ENCODE measurements at places on chromosomes 2 and 18.

- no peak for DNase-seq
These were observed 11.4 kb upstream of the TMEM18 start for GRCh38 chr2:688504-689076.

GRCh38 chr18:44325903-44326635 lies 354.6 kb upstream of the SETBP1 start:
- no peak for DNase-seq

GRCh38 chr2:148416248-148416647 lies 228.3 kb upstream of the EPC2 start:
- no peak for DNase-seq

- DNase-seq = no peak
These were observed 19.2 kb upstream of the NCKAP1 start for GRCh38 chr2:183057333-183057985.

DNA sequence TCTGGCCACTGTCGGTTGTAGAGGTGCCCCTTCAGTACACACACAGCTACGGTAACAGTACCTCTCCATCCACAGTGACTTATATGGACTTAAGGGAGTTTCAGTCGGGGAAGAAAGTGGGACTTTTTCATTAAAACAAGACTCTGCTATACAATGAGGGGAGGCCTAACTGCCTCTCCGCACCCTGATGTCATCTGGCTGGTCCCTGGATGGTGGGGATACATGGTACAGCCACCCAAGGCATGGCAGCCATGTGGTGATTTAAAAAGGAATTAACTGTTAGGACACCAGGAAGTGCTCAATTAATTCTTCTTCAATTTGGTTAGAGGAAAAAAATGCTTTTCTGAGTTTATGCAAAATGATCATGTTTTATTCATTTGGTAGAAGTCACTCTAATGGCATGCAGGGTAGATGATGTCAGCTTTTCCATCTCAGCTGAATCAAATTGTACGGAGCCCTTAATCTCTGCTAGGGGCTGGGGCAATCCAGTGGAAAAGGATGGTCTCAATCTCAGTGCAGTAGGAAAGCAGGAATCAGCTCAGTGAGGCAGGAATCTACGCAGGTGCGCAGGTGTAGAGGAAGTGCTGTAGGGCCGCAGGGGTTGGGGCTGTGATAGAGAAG lies 243.9 kb downstream of the PRKCE start:
- DNase-seq = no peak

GRCh38 chr2:69375494-69376353 lies 11.3 kb downstream of the GFPT1 start:
- no peak for DNase-seq

DNA sequence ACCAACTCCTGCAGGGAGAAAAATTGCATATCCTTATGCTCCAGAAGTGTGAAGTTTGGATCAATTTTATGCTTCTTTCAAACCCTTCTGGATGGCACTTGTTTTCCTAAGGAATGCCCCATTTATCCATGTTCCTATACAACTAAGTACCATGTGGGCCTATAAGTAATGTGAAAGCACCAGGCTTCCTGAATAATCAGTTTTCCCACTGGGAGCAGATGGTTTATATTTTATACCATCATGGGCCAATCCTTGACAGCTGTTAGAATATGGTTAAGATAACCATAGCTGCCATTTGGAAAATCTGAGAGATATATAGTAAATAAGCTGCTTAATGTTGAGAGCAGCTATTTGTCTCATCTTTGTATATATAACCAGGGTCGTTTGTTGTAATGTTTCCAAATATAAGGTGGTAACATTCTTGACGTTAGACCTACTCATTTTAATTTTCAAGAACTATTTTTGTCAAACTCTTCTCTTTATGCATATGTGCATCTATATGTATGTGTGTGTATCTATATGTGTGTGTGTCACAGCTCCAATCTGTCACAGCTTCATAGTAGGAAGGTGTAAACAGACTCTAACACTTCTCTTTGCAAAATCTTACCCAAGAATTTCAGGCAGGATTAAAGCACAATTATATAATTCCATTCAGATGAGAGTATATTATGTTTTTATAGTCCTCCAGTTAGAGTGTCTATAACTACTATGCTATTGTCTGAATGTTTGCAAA lies 458.7 kb upstream of the GCFC2 start:
- DNase-seq = no peak

DNA sequence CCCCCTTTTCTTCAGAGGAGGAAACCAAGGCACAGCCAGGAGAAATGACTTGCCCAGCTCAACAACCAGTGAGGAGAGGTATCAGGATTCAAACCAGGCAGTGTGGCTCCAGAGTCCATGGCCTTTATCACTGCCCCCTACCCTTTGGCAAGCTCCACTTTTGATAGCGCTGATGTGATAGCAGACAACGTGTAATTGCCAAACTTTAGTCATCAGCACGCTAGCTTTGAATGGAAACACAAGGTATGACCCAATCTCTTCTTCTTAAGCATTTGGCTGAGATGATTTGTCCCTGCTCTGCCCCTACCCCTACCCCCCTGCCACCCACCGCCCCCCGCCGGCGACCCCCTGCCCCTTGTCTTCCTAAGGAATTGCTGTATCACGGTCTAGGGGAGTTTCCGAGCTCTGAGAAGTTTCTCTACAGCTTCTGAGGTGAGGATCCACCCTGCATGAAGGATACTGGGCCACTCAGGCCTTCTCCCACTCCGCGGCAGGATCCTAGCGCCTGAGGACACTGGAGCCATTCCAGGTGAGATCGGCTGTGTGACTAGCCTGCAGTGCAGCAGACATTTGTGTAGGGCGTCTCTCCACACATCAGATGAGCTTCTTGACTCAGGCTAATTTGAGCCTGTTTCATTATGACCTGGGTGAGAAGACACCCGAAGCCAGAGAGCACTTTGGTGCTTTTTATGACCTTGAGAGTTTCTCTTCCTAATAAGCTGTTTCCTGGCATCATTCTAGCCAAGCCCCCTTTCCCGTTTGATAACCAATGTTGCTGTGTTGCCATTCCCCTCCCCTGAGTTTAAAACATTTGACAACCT lies 75.1 kb upstream of the MAP4K4 start:
- DNase-seq = no peak

GRCh38 chr18:48340560-48340959 lies 68.6 kb downstream of the ZBTB7C start:
- DNase-seq = no peak

GRCh38 chr2:63654959-63655358 lies 66.2 kb downstream of the MDH1 start:
- DNase-seq = no peak

- DNase-seq = no peak
These were observed 180.4 kb downstream of the ANKRD30B start for GRCh38 chr18:14928396-14928795.

GRCh38 chr2:149677416-149677815 lies 89.8 kb upstream of the MMADHC start:
- no peak for DNase-seq

DNA sequence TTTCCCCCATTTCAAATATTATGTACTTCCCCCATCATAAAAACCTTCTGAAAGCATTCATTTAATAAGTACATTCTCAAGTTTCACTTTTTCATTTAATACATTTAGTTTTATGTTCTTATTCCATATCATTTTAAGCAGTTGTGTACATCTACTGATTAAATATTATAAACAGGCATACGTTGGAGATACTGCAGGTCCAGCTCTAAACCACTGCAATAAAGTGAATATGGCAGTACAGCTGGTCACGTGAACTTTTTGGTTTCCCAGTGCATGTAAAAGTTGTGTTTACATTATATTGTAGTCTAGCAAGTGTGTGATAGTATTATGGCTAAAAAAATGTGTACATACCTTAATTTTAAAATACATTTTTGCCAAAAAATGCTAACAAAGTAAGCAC lies 48.7 kb downstream of the TET3 start:
- DNase-seq = no peak

- no peak for DNase-seq
These were observed 16.5 kb upstream of the PRLH start for GRCh38 chr2:237549643-237550415.

DNA sequence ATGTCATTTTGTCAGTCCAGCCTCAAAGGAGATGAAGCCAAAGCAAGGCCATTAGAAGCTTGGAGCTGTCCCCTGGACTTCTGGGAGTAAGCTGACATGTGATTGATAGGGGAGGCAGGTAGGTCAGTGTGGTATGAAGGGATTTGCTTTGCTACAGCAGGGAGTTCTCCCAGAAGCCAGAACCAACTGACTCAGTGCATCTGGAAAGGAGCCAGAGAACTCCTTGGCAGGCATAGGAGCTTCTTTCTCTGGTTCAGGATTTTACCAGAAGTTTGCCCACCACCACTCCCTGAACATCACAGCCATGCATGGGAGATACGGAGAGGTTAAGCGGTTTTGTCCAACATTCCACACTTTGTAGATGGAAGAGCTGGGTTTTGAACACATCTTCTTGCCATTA lies 24.5 kb upstream of the KCNE4 start:
- DNase-seq = no peak

- no peak for DNase-seq
These were observed 22.9 kb downstream of the LTBP1 start for GRCh38 chr2:32969444-32970162.

DNA sequence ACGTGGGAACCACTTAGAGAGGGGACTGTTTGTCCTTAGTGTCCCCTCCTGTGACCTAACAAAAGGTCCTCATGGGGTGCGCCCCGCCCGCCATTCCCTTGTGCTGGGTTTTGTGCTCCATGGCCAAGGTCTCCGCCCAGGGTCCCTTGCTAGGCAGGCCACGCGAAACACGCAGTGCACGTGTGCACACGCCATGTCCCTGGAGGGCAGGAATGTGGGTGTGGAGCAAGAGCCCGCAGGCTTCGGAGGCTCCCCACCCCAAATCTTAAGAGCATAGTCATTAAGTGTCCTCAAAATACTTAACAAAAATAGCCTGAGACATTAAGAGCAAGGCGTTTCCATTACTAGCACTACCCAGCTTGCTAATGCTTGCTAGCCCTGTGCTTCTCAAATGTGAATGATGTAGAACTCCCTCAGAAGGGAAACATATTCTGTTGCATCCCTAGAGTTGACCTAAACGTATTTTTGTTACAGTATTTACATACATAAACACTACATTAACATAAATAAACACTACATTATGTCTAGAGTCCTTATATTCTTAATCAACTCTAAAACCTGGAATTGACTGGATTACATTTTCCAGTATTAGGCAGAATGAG lies 117.6 kb upstream of the APCDD1 start:
- no peak for DNase-seq

DNA sequence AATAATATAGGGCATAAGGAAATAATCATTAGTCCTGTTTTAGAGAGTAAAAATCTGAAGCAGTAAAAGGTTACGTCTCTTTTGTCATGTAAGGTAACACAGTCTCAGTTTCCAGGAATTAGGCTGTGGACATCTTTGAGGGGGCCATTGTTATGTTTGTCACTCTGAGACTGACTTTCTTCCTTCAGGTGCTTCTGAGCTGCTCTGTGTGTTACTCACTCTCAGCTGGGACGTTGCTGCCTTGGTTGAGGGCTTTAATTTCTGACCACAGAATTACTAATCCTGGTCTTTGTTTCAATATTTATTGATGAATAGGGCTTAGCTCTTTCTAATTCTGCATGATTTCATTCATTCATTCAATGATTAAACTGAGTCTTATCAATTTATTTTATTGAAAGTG lies 55.9 kb upstream of the SLC38A11 start:
- DNase-seq = no peak

- DNase-seq = no peak
These were observed 36.2 kb downstream of the MAL start for GRCh38 chr2:95061601-95062183.

GRCh38 chr2:110688594-110689091 lies 10.8 kb upstream of the BUB1 start:
- DNase-seq = no peak

DNA sequence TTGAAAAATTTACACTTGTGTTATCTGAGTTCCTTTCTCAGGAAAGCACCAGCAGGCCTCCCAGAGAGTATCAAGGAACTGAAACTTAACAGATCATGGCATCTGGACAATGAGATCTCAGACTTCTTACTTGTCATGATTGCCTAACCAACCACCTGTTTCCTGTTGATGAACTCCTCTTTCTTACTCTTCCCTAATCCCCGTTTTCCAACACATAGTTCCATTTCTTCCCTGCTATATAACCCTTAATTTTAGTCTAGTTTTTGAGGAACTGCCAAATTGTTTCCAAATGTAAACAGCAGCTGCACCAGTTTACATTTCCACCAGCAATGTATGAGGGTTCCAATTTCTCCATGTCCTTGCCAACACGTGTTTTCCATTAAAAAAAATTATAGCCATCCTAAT lies 6.1 kb upstream of the FAM171B start:
- DNase-seq = no peak

DNA sequence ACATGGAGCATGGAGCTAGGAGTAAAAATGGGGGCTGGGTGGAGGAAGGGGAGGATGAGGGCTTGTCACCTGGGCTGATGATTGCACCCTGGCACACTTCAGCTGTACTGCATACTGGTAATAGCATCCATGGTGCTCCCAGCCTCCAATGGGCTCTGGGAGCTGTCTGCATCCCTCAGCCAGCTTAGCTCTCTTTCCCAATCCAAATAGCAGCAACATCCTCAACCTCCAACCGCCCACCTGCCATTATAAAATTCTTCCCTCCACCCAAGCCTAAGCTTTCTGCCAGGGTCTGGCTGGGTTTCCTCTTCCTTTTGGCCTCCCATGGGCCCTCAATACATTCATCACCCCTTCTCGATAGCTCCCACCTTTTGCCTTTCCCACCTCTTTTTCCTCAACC lies 110.1 kb downstream of the LYPD1 start:
- DNase-seq = no peak

GRCh38 chr2:157339965-157340655 lies 14.5 kb upstream of the ERMN start:
- DNase-seq = no peak

DNA sequence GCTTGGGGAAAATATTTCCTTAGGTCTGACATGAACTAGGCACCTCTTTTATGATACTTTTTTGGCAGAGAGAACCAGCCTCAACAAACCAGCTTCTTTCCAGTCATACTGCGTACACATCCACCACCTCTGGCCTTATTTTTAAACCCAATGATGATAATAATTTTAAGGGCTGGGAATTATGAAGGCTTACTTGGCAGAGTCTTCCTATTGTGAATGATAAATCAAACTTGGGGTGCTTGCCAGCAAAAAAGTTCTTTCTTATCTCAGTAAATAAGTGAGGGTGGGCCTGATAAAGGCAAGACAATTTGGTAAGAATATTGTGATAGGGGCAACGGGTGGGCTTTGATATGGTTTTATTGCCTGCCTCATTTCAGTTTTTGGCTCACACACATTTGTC lies 1230.2 kb upstream of the ZEB2 start:
- no peak for DNase-seq

GRCh38 chr2:38534746-38535403 lies 67.9 kb downstream of the HNRNPLL start:
- DNase-seq = no peak

GRCh38 chr2:134142903-134143302 lies 111.0 kb upstream of the MGAT5 start:
- no peak for DNase-seq

GRCh38 chr2:11417946-11418585 lies 47.9 kb downstream of the E2F6 start:
- no peak for DNase-seq

DNA sequence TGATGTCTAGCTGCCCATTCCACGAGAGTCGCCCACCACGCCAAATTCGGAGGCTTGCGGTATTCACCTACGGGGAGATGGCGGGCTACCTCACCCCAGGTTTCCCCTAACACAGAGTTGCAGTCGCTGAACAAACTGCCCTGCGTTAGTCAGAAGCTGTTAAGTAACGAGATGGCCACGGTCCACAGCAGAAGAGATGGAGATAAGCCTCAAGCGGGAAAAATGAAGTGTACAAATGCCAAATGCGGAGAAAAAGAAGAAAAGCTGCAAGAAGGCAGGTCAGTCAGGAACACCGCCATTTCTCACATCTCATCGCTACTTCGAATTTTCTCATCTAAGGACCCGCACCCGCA lies 425 bp downstream of the ASB3 start:
- DNase-seq = peak; percentile 3

Data from activated T-helper 1 cell treated with anti-CD3 and anti-CD28 coated beads, Interleukin-2, amount 50 U/mL, for 16 hours (primary cell).